Stimulated activated CD8-positive, alpha-beta memory T cell treated with anti-CD3 and anti-CD28 coated beads, Interleukin-4, amount 100 ng/mL, for 1 hour (primary cell): ENCODE measurements at places on chromosomes 2 and 18.

- DNase-seq: no peak
Observed at GRCh38 chr2:181352158-181352557, 105.0 kb upstream of the ITGA4 start.

GRCh38 chr2:118848381-118849225, 1.2 kb upstream of the EN1 start:
- DNase-seq: no peak

DNA sequence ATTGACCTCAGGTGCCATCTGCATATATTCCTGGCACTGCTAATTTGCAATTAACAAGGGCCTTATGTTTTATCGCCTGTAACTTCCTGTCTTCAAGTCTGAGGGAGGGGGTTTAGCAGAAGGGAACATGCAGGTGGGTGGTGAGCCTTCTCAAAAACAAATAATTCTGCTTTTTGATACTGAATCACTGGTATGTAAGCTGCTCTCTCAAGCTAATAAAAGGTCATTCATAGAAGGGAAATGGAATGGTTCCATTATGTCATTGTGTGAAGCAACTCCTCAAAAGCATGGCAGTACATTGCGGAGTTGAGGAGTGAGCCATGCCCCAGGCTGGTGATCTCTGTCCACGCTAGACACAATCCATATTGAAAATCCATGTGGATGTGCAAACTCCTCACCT, 414.8 kb upstream of the ID2 start:
- no peak for DNase-seq

- no peak for DNase-seq
Observed at GRCh38 chr18:28409811-28410210, 232.9 kb upstream of the CDH2 start.

- no peak for DNase-seq
Observed at GRCh38 chr18:53754154-53754553, 470.3 kb downstream of the MBD2 start.

DNA sequence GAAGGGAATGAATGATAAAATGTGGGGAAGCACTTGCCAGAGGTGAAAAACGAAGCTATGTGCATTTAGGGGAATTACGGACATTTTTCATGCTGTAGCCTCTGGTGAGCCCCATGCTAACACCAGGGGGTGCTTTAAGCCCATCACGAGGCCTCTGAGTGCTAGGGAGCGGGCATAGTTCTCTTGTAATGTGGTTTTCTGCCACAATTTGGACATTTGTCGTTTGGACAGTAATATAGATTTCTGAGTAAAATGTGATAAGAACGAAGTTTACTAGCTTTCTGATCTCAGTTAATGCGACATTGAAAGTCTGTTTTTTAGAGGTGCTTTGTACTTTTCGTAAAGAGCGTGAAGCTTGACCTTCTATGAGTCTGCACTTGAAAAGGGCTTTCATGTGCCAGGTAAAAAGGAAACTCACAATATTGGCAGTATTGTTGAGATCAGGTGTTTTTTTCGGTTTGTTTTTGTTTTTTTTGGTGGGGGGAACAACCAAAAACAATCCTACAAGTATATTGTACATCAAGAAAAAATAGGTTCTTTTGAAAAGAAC, 50.6 kb downstream of the TRAF3IP1 start:
- no peak for DNase-seq

GRCh38 chr2:143246815-143247744, 117.9 kb downstream of the ARHGAP15 start:
- DNase-seq: no peak

DNA sequence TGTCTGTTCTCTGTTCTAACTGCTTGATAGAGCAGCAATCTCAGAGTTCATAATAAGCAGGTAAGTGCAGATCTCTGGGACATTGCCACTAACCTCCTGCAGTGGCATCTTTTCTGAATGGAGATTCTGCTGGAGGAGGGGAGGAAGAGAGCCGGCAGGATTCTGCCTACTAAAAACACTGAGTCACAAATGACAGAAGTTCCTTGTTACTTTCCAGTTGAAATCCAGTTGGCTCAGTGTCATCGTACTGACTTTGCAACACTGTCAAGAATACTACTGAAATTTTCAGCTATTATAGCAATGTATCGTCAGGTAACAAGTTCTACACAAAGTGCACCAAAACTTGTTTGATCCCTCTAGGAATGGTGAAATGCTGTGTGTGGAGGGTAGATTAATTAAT, 79.6 kb upstream of the ST6GAL2 start:
- DNase-seq: no peak
